ENCODE measurements at places on chromosomes 7 and 10.

- DNase-seq: peak; percentile 0
Measured at GRCh38 chr7:120554960-120555571, 282.1 kb downstream of the KCND2 start.

- DNase-seq: peak; percentile 15
Measured at GRCh38 chr10:90592638-90593302, 265.1 kb downstream of the HTR7 start.

DNA sequence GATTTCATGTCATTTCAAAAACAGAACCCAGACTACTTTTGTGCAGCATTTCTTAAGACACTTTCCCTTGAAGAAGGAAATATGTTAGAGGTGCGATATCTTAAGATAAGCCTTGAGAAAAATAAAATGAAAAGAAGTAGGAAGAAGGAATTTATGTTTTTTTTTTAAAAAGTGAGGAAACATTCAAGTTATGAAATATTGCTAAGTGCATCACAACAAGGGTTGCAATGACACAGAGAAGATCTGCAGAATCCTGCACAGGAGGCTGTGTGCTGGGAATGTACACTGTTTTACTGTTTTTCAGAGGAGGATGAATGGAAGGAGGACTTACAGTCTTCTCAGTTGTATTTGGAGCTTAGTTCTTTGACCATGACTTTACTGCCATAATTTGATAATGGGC is 79.8 kb upstream of the NME8 start:
- DNase-seq: no peak

DNA sequence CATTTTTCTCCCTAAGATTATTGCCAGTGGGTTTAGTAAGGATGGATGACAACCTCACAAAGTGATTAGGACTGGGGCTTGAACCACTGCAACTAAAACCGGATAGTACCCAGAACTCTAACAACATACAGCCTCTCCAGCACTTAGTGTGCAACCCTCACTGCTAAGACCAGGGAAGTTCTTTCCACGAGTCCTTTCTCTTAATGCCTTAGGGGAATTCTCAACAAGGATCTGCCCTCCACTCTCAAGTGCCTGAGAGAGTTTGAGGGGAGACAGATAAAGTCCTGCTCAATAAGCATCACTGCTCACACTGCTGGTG is 104.6 kb downstream of the NRP1 start:
- DNase-seq: no peak

DNA sequence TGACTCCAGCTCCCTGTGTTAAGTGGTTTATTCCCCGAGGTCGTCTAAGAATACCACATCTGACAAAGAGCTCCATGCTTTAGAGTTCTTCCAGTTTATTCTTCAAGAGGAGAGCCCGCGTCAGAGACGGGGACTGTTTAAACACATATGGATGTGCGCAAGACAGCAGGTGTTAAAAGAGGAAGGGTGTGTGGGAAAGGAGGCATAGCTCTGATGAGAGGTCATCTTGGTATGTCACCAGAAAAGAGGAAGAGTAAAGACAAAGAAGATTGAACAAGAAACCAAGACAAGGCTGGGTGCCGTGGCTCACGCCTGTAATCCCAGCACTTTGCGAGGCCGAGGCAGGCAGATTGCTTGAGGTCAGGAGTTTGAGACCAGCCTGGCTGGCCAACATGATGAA is 258.7 kb downstream of the CCDC3 start:
- DNase-seq: peak; percentile 32

- no peak for DNase-seq
Measured at GRCh38 chr10:34236931-34237330, 578.2 kb downstream of the PARD3 start.

DNA sequence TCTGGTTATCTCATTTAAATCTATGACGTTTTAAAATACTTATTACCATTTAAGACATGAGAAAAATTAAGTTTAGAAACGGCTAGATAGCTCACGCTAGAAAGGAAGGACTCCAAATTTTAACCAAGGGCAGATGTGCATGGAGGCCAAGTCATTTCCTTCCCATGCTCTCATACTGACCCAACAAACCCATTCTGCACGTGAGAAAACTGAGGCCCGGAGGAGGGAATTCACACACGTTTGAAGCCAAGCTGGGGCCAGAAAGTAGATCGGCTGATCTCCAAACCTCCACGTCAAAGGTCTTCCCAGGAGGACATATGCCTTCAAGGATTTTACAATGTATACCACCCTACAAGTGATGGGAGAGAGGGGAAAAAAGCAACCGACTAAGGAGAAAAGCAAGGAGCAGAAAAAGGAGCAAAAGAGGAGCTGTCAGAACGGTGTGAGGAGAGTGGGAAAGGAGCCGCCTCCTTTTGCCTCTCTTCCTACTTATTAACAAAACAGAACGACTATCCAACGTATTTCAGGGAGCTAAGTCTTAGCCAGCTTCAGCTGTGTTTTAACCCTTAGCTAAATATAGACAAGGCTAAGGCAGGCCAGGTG is 645 bp upstream of the SIRT1 start:
- no peak for DNase-seq

GRCh38 chr7:927031-927671 is 27.3 kb downstream of the ADAP1 start:
- no peak for DNase-seq

GRCh38 chr7:142447762-142448161 is 189.9 kb upstream of the PRSS58 start:
- no peak for DNase-seq

DNA sequence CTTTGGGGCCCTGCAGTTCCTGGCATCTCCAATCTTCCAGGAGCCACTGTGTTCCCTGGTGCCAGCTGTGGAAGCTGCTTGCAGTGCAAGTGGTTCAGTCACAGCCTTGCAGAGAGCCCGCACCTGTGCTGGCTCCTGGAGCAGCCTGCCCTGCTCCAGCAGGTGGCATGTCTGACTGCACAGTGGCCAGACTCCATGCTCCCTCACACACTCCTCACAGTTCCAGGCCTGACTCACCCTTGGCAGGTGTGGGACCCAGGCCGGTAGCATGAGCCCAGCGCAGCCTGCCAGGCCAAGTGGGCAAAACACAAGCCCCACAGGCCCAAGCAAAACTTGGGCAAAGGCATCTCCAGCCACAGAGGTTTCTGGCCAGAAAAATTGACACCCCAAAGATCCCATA is 33.6 kb upstream of the RELN start:
- no peak for DNase-seq

GRCh38 chr10:91185239-91185875 is 35.1 kb upstream of the PCGF5 start:
- DNase-seq: no peak

DNA sequence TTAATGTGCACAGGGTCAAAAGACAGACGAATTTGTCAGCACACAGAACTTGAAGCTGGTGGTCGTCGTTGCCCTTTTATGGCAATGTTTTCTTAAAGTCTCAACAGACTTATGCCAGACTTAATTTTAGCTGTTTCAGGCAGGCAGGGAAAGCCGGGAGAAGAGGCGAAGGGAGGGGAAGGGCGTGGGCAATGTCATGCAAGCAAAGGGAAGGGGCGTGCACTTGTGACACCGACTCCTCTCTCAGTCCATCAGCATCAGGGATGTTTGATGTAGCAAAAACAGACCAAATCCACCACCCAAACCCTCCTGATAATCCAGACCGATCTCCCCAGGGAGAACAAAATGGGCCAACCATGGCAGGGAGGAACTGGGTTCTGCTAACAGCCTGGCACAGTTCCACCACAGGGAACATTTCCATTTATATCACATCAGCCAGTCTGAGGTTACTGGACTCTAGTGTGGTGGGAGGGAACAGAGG is 118.1 kb upstream of the RHEB start:
- no peak for DNase-seq

GRCh38 chr10:35379226-35380137 is 43.2 kb downstream of the CCNY start:
- DNase-seq: peak; percentile 48

- DNase-seq: no peak
Measured at GRCh38 chr10:114523876-114524275, 119.6 kb upstream of the AFAP1L2 start.

DNA sequence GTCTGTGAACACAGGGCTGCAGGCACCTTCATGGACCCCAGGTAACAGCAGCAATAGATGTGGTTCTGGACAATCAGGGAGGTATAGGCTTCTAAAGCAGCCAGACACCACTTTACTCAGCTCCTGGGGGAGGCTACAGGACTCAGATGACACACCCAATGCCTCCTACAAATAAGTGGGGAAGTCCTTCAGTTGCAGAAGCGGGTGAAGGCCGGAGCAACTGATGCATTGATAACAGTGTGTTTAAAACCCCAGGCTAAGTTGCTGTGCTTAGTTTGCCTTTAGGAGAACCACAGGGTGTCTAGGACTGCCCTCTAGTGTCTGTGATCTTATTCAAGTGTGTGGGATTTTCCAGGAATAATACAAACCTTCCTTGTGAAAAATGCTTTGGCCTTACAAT is 5.9 kb upstream of the ITGA8 start:
- no peak for DNase-seq

- DNase-seq: no peak
Measured at GRCh38 chr10:3524086-3524960, 260.7 kb downstream of the KLF6 start.

DNA sequence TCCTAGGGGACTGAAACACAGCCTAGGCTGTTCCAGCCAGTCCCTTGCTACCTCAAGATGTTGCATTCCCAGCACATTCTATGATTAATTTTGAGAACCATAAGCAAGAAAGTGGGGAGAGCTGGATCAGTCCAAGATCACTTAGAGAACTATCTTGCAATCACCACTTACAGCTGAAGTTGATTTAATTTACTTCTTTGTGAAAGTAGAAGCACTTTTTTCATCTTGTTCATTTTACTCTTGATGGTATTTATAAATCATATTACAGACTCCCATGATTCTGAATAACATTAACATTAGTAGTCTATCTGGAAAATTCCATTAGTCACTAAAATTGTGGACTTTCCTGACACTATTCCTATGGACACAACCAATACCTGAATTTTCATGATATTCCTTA is 118.5 kb downstream of the ETV1 start:
- DNase-seq: no peak

DNA sequence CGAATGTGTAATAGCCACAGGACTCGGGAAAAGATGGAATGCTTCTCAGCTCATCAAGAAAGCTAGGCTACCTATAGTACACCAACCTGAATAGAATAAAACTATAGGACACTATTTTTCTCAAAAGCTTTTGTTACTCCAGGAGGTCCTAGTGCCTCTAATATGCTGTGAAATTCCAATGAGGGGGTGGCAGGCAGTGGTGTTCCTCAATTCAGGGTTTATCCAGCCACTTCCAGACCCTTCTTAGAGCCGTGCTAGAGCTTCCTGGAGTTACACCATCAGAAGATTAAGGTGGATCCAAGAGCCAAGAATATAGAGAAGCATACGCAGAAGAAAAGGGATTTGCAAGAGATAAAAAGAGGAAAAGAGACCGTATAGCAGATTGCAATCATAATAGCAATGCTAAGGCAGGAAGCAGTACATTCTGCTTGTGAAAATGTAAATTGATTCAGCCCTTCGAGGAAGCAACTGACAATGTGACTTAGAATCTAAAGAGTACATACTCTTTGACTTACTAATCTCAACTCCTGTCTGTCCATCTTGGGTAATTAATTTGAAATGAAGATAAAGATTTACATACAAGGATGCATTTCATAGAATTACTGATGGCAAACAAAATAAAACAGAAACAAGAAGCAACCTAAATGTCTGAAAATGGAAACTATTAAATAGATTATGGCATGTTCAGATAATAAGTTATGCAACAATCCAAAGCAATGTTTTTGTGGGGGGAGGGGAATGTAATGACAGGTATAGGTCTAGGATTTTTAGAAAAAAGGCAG is 2.1 kb downstream of the ST8SIA6 start:
- no peak for DNase-seq

- no peak for DNase-seq
Measured at GRCh38 chr10:3470191-3470590, 297.6 kb upstream of the PITRM1 start.

- no peak for DNase-seq
Measured at GRCh38 chr7:24597014-24597413, 23.8 kb downstream of the PALS2 start.

DNA sequence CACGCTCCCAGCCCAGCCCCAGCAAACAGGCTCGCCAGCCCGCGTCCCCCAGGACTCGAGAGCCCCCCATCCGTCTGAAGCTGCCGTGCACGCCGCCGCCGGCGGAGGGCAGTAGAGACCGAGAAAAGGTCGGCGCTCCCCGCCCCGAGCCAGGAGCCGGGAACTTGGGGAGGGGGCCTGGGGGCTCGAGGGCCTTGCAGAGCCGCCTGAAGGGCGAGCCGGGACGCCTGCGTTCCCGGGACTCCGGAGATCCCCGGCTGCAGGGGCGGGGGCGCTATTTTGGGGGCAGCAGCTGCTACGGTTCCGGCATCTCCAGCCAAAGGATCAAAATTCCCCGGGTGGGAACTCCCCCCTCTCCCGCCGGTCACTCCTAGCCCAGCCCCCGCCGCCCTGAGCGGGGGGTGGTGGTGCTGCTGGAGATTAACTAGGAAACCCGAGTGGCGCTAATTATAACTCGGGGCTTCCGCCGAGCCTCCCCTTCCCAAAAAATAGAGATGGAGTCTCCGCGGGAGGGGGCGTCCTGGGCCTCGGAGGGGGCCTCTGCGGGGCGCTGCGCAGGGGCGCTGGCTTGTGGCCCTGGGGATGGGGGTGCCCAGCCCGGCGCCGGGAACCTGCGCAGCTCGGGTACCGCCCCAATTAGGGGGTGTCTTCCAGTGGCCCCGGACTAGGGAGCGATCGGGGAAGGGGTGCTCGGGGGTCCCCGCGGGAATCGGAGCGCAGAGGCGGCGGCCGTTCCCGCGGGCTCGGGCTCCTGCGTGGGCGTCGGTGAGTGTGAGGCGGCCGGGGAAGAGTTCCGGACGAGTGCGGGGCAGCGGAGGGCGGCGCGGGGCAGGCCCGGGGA is 608 bp downstream of the ACHE start:
- peak; percentile 41 for DNase-seq

GRCh38 chr10:65710306-65710705 is 1215.5 kb upstream of the LRRTM3 start:
- no peak for DNase-seq

DNA sequence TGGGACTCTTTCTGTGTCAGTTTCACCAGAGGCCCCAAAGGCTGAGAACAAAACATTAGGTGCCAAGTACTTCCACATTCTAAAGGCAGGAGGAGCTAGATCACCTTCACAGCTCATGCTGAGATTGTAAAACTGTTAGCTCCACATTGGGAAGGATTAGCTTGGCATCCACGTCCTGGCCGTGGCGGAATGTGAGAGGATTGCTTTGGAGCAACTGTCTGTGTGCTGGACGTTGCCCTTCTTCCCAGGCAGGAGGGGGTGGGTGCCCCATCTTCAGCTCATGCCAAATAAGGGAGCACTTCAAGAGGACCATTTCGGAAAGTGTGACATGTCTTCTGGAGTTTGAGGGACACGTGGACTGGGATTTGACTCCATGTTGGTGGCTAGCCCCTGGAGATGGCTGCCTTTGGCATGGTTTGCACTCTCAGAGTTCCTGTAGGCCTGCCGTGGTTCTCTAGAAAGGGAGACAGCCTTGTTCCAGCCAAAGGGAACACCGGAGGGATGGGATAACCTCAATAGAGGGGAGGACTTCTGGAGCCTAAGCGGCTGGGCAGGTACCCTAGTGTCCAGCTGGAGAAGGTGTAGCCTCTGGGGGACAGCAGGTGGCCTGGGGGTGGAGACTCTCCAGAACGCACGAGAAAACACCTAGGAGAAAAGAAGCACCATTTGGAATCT is 19.9 kb upstream of the FMC1 start:
- DNase-seq: no peak

Measured in stimulated activated naive B cell treated with anti-CD40 and anti-IgM and Interleukin-4, amounts not matched to agents 10 μg/mL and 1 μg/mL and 100 μg/mL, for 72 hours (primary cell).